ENCODE measurements at places on chromosomes 2 and 18.
A peak's percentile ranks its signal among the peaks of the same experiment; 100 is the strongest.

DNA sequence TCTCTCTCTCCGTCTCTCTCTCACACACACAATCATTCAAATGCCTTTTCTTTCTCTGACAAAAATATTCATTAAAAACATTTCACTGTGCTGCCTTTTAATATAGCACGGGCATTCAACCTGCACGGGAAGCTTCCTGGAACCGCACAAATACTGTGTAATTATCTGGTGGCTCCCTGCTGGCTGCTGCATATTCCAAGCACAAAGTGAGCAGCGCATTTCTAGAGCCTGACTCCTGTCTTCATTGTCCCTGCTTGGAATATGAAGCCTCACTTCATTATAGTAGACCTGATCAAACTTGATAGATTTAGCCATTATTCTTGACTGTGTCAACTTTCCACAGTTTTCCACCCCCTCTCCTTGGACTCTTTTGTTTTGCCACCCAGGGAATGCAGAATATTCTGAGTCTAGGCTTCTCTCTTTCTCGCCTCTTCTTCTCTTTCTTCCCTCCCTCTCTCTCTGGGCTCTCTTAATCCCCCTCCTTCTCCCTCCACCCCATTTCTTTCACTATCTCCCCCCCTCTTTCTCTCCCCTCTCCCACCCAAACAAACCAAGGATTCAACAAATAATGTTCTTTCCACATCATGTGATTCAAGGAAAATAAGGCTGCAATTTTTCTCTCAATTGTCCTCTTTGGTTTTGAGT is 672.1 kb upstream of the FANCL start:
- no peak for DNase-seq

GRCh38 chr2:49719241-49719640 is 564.9 kb upstream of the FSHR start:
- no peak for DNase-seq

GRCh38 chr18:55402731-55403405 is 185.1 kb downstream of the TCF4 start:
- DNase-seq: peak; percentile 42

GRCh38 chr2:238652053-238652770 is 195.7 kb upstream of the TWIST2 start:
- DNase-seq: no peak

- no peak for DNase-seq
These were observed 9.9 kb downstream of the INHBB start for GRCh38 chr2:120355780-120356266.

GRCh38 chr2:190512539-190513095 is 21.9 kb downstream of the NEMP2 start:
- DNase-seq: no peak

DNA sequence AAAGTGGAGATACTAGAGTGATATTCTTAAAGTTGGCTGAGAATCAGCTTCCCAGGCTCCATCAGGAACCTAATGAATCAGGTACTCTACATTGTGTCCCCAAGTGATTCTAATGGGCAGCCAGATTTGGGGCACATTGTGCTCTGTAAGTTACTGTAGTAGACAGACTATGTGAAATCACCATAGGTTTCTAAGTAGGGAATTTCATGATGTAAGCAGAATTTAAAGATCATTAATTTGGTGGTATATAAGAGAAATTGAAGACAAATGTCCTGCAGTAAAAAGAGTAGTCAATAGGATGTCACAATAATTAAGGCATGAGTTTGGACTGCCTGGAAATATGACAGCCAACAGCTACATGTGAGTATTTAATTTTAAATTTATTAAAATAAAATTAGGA is 602.4 kb upstream of the ACVR2A start:
- DNase-seq: no peak

- no peak for DNase-seq
These were observed 75.4 kb upstream of the UBE2E3 start for GRCh38 chr2:180905002-180905401.

DNA sequence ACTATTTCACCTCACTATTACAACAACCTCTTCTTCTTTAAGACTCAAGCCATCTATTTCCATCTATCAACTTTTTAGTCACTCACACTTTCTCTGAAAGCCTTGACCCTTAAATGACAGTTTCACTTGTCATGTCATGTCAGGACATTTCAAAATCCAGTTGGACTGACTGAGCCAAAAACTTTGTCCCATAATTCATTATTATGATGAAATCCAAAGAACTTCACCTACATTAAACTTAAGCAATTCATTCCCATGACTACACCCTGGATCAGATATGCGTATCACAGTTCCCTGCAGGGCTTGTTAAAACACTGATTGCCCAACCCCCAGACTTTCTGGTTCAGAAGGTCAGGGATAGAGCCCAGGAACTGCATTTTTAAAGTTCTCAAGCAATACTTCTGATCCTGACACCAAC is 26.5 kb downstream of the LDAH start:
- peak; percentile 36 for DNase-seq

DNA sequence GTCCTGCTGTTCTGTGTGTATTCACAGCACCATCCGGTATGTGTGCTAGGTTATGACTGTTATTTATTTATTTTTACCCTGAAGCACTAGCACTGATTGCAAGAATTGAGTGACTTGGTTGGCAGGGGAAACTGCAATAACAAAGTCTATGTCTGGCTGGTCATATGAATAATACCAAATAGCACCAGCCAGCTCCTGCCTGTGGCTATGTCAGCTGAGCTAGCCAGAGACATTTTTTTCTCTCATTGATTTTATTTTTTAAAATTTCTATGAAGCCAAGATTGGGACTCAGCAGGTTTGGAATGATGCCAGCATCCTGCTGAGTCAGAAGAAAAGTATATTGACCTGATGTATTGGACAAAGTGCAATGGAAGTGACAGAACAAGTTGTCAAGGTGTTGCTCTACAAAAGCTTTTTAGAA is 188.5 kb upstream of the CDH2 start:
- DNase-seq: peak; percentile 37

GRCh38 chr18:11500153-11501122 is 109.0 kb upstream of the SLC35G4 start:
- DNase-seq: peak; percentile 96

Measured in brain microvascular endothelial cell (primary cell).